ENCODE measurements at places on chromosomes 7 and 10. TPM values are rescaled to one million over a fixed set of nuclear protein-coding genes. Genes with fewer than 3 reads are reported as not detected.

DNA sequence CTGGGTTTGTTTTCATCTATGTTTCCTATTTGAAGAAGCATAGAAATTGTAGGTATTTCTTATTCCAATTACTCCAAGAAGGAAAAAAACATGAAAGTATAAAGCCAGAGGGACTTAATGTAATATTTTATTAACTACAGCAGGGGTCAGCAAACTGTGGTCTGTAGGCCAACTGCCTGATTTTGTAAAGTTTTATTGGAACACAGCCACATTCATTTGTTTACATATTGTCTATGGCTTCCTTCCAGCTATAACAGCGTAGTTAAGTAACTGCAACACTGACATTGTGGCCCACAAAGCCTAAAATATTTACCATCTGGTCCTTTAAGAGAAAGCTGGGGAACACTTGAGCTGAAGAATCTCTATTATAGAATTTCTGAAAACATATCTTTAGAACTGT is 306.2 kb downstream of the BICC1 start:
- peaks cover 9% of the 10 kb centered on the region for H3K36me3 ChIP-seq
- H3K27ac ChIP-seq = no peak overlapping the region
- H3K4me1 ChIP-seq = no peaks in the 10 kb centered on the region

GRCh38 chr10:67794256-67794655 is 43.7 kb downstream of the DNAJC12 start:
- no peaks in the 10 kb centered on the region for H3K4me1 ChIP-seq
- no peak overlapping the region for H3K4me3 ChIP-seq
- no peaks in the 10 kb centered on the region for H3K27me3 ChIP-seq
- DNase-seq = no peak

DNA sequence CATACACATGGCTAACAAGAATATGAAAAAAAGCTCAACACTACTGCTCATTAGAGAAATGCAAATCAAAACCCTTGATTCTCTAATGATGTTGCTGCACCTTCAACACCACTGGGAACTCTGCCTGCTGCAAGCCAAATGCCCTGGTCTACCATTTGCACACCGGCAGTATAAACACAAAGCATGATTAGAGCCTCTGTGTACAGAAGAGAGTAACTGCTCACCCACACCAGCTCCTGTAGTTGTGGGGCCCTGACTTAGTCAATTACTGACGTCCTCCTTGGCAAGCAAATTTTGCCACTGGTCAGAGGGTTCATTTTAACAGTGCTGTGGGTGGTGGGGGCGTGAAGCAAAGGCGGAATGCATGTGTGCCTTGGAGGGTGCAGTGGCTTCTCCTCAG is 96.1 kb upstream of the RHEB start:
- DNase-seq = no peak
- no peaks in the 10 kb centered on the region for H3K36me3 ChIP-seq
- H3K27ac ChIP-seq = no peak overlapping the region
- no peaks in the 10 kb centered on the region for H3K4me1 ChIP-seq
- no peak overlapping the region for H3K4me3 ChIP-seq

C10orf88 gene
- total RNA-seq = 4.8 TPM

- H3K4me1 ChIP-seq = no peaks in the 10 kb centered on the region
- H3K27me3 ChIP-seq = no peaks in the 10 kb centered on the region
- DNase-seq = no peak
- H3K4me3 ChIP-seq = no peak overlapping the region
- H3K27ac ChIP-seq = no peak overlapping the region
- no peaks in the 10 kb centered on the region for H3K36me3 ChIP-seq
These were observed 57.8 kb downstream of the PRLHR start for GRCh38 chr10:118537623-118538022.

DNA sequence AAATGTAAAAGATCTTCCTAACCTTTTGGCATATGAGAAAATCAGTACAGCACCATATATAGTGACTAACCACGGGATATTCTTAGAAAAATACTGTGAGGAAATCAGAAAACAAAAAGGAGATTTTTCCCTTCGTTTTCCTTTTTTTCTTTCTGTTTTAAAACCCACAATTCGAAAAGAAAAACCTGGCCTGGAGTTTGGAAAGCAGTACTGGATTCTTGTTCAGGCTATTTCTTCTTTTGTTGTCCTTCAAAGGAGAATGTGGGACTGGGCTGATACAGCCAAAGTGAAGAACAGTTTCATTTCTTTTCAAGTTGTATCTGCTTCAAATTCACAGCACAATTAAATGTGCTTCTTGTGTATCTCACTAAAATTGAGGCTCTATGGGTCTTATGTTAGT is 156.8 kb upstream of the PHYHIPL start:
- H3K4me1 ChIP-seq = no peaks in the 10 kb centered on the region
- DNase-seq = peak; percentile 74
- H3K27me3 ChIP-seq = no peaks in the 10 kb centered on the region
- no peaks in the 10 kb centered on the region for H3K36me3 ChIP-seq
- H3K4me3 ChIP-seq = no peak overlapping the region
- H3K27ac ChIP-seq = no peak overlapping the region

- no peak within 1 kb of the TSS for H3K27ac ChIP-seq
- peak within 1 kb of the TSS; percentile 21 for H3K4me3 ChIP-seq
- no peaks in the 10 kb centered on the region for H3K36me3 ChIP-seq
- no peaks in the 10 kb centered on the region for H3K27me3 ChIP-seq
These were observed at the start of gene CHRM2 for GRCh38 chr7:136868496-136869000. Gene CHRM2, plus strand, starts transcription at chr7:136868652. Its CDS starts 146,214 bp downstream, at chr7:137014866.

- no peaks in the 10 kb centered on the region for H3K27me3 ChIP-seq
- H3K4me3 ChIP-seq = no peak overlapping the region
- H3K27ac ChIP-seq = no peak overlapping the region
- no peaks in the 10 kb centered on the region for H3K36me3 ChIP-seq
- no peak for DNase-seq
These were observed 4.4 kb upstream of the SMC3 start for GRCh38 chr10:110563132-110563531.

- no peak overlapping the region for H3K4me3 ChIP-seq
- no peak overlapping the region for H3K27ac ChIP-seq
- H3K27me3 ChIP-seq = no peaks in the 10 kb centered on the region
- no peak for DNase-seq
- H3K36me3 ChIP-seq = no peaks in the 10 kb centered on the region
These were observed 14.6 kb downstream of the UMAD1 start for GRCh38 chr7:7654964-7655715.

DNA sequence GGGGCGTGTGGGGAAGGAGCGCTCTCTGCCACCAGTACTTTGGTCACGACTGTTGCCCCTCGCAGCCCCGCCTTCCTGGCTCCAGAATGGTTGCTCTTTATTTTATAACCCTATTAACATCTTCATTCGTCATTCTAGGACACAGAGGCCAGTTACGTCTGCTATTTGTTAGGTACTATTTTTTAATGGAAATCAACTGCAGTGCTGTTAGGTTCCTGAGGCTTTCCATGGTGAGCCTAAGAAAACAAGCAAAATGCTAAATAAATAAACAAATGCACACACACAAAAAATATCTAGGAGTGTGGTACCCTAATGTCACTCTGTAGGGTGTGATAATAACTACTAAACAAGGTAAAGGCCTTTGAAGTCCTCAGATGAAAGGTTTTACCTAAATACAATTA is 71.1 kb downstream of the SLC37A3 start:
- no peak for DNase-seq
- no peak overlapping the region for H3K27ac ChIP-seq
- H3K27me3 ChIP-seq = no peaks in the 10 kb centered on the region
- no peaks in the 10 kb centered on the region for H3K36me3 ChIP-seq
- peaks cover 3% of the 10 kb centered on the region for H3K4me1 ChIP-seq

DNA sequence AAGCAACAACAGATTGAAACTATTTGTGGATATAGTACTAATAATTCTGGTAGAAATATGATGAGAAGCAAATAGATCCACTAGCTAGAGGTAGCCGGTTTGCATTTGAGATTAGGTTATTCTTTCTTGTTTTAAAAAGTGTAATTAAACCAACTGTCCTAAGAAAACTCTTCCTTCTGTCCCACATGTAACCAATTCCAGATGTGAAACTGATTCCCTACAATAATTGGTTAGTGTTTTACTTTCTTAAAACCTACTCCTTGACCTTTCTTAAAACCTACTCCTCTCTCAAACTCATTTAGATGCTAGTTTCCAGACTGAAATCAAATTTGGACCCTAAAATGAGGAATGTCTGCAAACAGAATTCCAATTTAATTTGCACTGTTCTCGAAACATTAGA is 521.5 kb downstream of the SUGCT start:
- no peak overlapping the region for H3K4me3 ChIP-seq
- H3K27me3 ChIP-seq = no peaks in the 10 kb centered on the region
- no peaks in the 10 kb centered on the region for H3K36me3 ChIP-seq
- no peak overlapping the region for H3K27ac ChIP-seq
- no peaks in the 10 kb centered on the region for H3K4me1 ChIP-seq

- H3K27me3 ChIP-seq = no peaks in the 10 kb centered on the region
- H3K4me3 ChIP-seq = peak within 1 kb of the TSS; percentile 89
- no peaks in the 10 kb centered on the region for H3K4me1 ChIP-seq
- DNase-seq = peak; percentile 99
These were observed at the start of gene HOXA5 for GRCh38 chr7:27143023-27143949. Gene HOXA5, minus strand, starts transcription at chr7:27143681. Its CDS starts 74 bp downstream, at chr7:27143607.

DNA sequence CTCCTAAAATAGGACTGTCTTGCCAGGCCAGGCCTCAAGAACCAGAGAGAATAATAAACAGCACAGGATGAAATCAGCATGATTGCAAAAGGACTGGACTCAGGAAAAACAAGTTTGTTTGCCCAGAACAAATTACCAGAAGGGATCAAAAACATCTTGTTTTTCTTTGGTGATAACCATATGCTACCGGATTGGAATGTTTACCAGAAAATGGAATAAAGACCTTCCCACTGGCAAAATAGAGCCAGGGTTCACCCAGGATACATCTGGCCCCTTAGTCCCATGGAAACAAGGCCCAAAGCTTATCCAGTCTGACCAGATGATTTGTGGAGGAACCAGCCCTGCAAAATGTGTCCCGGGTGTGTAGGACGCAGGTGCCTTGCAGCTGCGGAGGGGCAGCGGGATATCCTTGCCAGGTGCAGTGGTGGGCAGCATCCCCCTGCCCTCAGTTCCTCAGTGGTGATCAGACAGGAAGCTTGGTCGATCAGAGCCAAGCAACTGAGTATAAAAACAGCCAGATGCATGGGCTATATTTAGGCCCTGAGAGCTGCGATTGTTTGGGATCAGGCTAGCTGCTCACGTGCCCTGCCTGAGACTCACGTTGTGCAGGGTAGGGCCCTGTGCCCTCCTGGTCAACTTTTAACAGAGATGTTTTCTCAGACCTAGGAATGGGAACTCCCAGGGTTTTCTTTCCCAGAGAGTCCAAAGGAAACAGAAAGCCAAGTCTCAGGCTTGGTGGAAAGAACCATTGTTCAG is 4.6 kb upstream of the ZNF22 start:
- peaks cover 8% of the 10 kb centered on the region for H3K36me3 ChIP-seq
- peak; percentile 50 for DNase-seq
- H3K27ac ChIP-seq = peak overlapping the region; percentile 94
- H3K4me1 ChIP-seq = peaks cover 4% of the 10 kb centered on the region

DNA sequence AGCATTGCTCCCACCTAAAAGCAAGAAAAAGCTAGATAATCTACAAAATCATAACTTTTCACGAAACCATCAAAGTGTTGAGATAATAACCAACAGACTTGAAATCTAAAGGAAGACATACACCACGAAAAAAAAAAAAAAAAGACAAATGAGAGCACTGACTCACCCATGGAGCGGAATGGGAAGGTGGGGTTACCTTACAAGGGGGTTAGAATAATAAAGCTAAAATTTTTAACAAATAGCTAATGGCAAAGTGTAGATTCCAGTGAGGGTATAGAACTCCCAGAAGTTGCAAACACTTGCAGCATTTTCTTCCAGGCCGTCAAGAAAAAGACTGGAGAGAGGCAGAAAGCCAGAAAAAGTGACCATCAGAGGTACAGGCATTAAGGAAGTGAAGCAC is 27.2 kb downstream of the IPMK start:
- H3K4me3 ChIP-seq = no peak overlapping the region
- no peak overlapping the region for H3K27ac ChIP-seq
- no peak for DNase-seq
- peaks cover 5% of the 10 kb centered on the region for H3K36me3 ChIP-seq

DNA sequence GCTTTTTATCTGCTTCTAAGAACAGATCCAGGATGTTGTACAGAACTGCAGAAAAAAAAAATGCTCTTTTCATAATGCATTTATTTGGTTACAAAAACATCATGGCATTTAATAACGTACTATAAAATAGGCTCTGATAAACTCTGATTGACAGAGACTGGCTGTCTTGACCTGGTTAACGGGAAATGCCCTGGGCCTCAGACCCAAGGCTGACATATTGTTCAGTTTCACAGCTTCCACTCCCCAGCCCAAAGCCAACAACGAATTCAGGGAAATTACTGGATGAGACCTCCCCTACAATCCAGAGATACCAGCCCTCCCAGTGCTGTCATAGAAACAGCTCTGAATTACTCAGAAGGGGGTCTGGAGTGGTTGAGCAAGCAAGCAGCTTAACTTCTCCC is 260.1 kb downstream of the CREB5 start:
- peak; percentile 50 for DNase-seq
- no peaks in the 10 kb centered on the region for H3K36me3 ChIP-seq
- H3K4me3 ChIP-seq = no peak overlapping the region
- H3K27ac ChIP-seq = no peak overlapping the region
- no peaks in the 10 kb centered on the region for H3K27me3 ChIP-seq
- no peaks in the 10 kb centered on the region for H3K4me1 ChIP-seq

GRCh38 chr7:127527561-127527960 is 57.8 kb downstream of the GCC1 start:
- H3K27ac ChIP-seq = no peak overlapping the region
- H3K4me1 ChIP-seq = no peaks in the 10 kb centered on the region
- no peaks in the 10 kb centered on the region for H3K36me3 ChIP-seq
- no peak for DNase-seq

- no peaks in the 10 kb centered on the region for H3K4me1 ChIP-seq
- H3K27me3 ChIP-seq = no peaks in the 10 kb centered on the region
- H3K27ac ChIP-seq = peak overlapping the region; percentile 15
- no peaks in the 10 kb centered on the region for H3K36me3 ChIP-seq
These were observed 150.1 kb upstream of the SHH start for GRCh38 chr7:155962191-155962967.

DNA sequence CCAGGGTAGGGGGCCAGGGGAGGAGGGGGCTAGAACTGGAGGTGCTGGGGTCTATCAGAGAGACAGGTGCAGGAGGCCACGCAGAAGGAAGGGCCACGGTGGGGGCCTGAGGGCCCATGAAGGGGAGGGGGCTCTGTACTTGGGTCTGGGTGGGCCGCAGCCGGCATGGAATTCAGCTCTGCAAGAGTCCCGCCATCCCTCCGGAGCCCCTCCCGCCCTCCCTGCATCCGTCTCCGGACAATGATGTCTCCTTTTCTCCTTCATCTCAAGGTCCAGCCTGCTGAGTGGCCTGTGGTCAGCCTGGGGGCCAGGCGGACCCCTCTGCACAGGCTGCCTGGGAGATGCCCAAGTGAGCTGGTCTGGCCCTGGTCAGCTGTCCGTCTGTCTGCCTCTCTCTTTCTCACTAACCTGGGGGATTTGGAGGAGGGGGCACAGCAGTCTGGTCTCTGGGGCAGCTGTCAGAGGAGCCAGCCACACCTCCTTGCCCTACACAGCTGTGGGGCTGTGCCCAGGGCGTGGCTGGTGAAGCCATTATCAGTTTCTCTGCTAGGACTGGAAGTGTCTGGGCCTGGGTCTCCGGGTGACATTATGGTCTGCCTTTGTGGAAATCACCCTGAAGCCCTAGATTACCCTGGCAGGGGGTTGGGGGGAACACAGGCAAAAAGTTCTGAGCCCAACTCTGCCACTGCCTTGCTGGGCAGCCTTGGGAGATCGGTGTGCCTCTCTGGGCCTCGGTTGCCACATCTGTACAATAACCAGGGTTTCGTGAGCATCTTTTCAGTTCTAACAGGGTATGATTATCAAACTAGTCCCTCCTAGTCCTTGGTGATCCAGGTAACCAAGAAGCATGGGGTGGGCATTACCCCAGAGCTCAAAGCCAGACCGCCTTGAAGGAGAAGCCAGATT is 19.0 kb upstream of the HSPB1 start:
- H3K36me3 ChIP-seq = no peaks in the 10 kb centered on the region
- DNase-seq = no peak
- H3K4me1 ChIP-seq = peaks cover 9% of the 10 kb centered on the region
- no peak overlapping the region for H3K4me3 ChIP-seq
- H3K27ac ChIP-seq = no peak overlapping the region

HMX3 gene
- not detected for total RNA-seq
